IMR-90 (cell line): ENCODE measurements at places on chromosomes 3 and 15. TPM values are rescaled to one million over a fixed set of nuclear protein-coding genes. Genes with fewer than 3 reads are reported as not detected.

DNA sequence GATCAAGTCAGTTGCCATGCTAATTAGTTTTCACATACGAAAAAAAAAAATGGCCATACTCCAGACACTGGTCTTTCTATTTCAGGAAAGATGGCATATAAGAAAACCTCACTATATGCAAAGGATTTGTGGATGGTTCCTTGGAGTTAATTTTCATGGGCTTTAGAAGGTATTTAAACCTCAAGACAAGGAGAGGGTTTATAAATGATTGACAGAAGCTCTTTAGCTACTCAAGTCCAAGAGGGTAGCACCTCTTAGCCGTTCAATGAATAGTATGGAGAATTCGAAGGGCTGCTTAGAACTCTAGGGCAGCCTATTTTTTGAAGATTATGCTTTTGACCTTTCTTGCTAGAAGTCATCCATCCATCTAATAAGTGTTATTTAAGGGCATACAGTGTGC is 41.7 kb downstream of the RBMS3 start:
- H3K4me3 ChIP-seq = no peak overlapping the region
- no peak overlapping the region for H3K27ac ChIP-seq
- DNase-seq = no peak
- H3K36me3 ChIP-seq = no peaks in the 10 kb centered on the region
- H3K27me3 ChIP-seq = no peaks in the 10 kb centered on the region
- peaks cover 4% of the 10 kb centered on the region for H3K4me1 ChIP-seq

DNA sequence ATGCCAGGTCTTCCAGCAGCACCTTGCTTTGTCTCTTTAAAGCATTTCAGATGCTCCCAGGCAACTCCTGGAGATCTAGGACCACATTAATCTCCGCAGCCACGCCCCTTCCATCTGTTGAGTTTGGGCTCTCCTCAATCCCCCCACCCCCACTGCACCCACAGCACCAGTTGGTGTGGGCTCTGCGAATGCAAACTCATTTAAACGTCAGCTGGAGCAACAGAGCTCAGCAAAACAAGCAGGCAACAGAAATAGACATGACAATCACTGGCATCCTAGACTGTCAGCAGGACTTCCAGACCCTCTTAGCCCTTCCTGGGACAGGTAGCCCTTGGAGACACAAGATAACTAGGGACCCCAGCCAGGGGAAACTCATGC is 106.9 kb downstream of the LSM3 start:
- DNase-seq = no peak
- peaks cover 6% of the 10 kb centered on the region for H3K27me3 ChIP-seq
- H3K4me1 ChIP-seq = peaks cover 6% of the 10 kb centered on the region; the same call in 1 of the 2 replicates
- H3K4me3 ChIP-seq = no peak overlapping the region

DNA sequence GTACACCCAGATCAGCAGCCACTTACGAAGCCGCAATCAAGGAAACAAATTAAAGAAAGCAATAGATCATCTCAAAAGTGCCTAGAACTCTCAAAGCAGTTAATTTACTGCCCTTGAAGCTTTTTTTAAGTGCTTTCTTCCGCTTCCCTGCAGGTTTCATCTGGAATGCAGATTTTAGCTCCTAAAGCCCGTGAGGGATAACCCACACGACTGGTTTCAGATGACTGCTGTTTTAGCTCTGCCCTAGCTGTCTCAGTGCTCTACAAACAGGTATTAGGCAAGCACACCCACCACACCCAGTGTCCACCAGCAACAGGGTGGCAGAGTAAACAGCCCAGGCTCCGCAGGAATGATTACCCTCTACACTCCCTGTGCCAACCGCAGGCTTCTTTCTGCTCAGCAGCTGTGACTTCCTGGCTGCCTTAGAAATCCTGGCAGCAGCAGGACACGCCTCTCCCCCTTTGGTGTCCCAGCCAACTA is 126.0 kb downstream of the FMN1 start:
- DNase-seq = no peak
- H3K4me1 ChIP-seq = peaks cover 29% of the 10 kb centered on the region
- no peak overlapping the region for H3K4me3 ChIP-seq
- no peaks in the 10 kb centered on the region for H3K36me3 ChIP-seq
- H3K27me3 ChIP-seq = no peaks in the 10 kb centered on the region

GRCh38 chr3:114994554-114995341 is 152.3 kb downstream of the ZBTB20 start:
- no peak overlapping the region for H3K4me3 ChIP-seq
- H3K36me3 ChIP-seq = no peaks in the 10 kb centered on the region
- no peaks in the 10 kb centered on the region for H3K27me3 ChIP-seq

DNA sequence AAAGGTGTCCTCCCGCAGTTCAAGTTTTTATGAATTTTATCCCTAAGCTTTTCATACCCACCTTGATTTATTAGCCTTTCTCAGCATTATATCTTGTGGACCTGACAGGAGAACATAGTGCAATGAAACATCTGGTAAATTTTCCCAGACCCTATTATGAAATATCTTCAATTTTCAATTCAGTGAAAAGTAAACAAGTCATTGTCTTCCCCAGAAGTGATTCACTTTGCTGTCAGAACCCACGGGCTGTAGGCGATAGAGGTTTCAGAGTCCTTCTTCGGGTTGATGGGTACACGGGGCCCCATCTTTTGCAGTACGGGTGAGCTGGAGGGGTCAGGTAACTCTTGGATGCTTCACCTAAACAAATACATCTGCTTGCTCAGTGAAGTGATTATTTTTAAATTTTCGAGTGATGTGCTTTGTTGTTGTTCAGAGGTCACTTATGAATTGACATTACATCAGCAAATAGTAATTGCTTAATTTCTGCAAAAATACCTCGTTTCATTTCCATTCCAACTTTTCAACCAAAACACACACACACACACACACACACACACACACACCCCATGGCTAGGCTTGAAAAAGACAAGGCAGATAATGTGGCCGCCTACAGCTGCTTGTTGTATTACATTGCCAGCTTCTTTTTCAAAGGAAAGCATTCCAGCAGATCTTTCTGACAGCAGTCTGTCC is 102.9 kb downstream of the SEMA6D start:
- H3K27me3 ChIP-seq = peaks cover 17% of the 10 kb centered on the region
- H3K4me1 ChIP-seq = peaks cover 3% of the 10 kb centered on the region; the same call in 1 of the 2 replicates
- H3K36me3 ChIP-seq = no peaks in the 10 kb centered on the region
- no peak overlapping the region for H3K4me3 ChIP-seq

GRCh38 chr3:70824773-70825172 is 512.3 kb upstream of the MDFIC2 start:
- H3K27ac ChIP-seq = no peak overlapping the region
- no peaks in the 10 kb centered on the region for H3K36me3 ChIP-seq
- H3K27me3 ChIP-seq = no peaks in the 10 kb centered on the region

FBXW12 gene
- total RNA-seq = not detected in 2 replicates

CPEB1 gene
- 6.9 and 12.5 TPM in 2 replicates for total RNA-seq

DNA sequence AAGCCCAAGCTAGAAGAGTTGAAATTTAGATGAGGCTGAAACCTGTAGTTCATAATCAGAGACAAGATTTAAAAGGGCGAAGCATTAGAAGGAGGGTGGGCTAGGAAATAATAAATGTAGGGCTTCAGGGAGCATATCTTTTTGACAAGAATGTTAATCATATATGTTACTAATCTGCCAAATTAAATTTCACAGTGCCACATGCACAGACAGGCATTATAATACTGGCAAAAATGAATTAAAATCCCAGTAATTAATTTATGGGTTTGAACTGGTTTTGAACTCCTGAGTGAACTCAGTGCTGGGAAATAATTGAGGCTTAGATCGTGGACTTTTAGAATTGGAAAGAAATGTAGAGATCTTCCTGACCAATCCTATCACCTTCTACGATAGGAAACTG is 383.5 kb upstream of the IL12A start:
- no peak overlapping the region for H3K4me3 ChIP-seq
- no peaks in the 10 kb centered on the region for H3K27me3 ChIP-seq
- no peaks in the 10 kb centered on the region for H3K36me3 ChIP-seq
- H3K4me1 ChIP-seq = peaks cover 7% of the 10 kb centered on the region; the same call in 1 of the 2 replicates
- H3K27ac ChIP-seq = no peak overlapping the region

DNA sequence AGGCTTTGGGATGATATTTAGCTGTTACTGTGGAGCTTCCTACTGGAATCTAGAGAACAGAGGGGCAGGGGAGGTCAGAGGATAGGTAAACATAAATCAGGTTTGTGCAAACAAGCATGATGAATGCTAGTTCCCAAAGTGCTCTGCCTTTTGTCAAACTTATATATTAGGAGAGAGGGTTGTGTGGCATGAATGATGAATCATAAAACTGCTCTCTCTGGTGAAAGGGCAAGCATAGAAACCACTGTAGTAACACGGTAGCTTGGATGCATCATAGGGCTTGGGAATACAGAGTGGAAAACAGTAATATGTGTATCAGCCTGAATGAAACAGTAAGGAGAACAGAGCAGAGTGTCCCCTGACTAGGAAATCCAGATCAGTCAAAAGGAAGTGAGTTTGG is 486.7 kb downstream of the IL5RA start:
- no peaks in the 10 kb centered on the region for H3K27me3 ChIP-seq
- H3K4me1 ChIP-seq = no peaks in the 10 kb centered on the region
- no peak overlapping the region for H3K27ac ChIP-seq
- H3K36me3 ChIP-seq = no peaks in the 10 kb centered on the region
- peak; percentile 9 for DNase-seq
- no peak overlapping the region for H3K4me3 ChIP-seq

ALCAM gene
- 400 and 423 TPM in 2 replicates for total RNA-seq

DNA sequence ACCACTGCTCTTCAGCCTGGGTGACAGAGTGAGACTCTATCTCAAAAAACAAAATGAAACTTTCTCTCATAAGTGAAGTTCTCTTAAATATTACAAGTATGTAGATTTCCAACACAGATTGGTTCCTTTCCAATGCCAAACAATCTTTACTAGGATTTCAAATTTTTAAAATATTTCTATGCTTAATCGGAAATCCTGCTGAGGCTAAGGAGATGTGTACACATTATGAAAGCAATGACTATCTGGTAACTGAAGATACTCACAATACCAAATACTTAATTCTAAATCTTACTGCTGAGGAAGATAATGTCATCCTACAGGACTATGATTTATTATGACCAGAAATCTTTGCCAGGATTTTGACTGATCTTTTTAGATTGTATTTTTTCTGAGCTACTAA is 255.6 kb upstream of the ZNF717 start:
- no peaks in the 10 kb centered on the region for H3K36me3 ChIP-seq
- DNase-seq = peak; percentile 49
- peaks cover 7% of the 10 kb centered on the region for H3K4me1 ChIP-seq
- H3K27ac ChIP-seq = peak overlapping the region; percentile 81
- H3K27me3 ChIP-seq = no peaks in the 10 kb centered on the region
- H3K4me3 ChIP-seq = no peak overlapping the region

NUSAP1 gene
- 92.5 and 123 TPM in 2 replicates for total RNA-seq

CSPG5 gene
- under 0.01 TPM in 2 replicates for total RNA-seq

DNA sequence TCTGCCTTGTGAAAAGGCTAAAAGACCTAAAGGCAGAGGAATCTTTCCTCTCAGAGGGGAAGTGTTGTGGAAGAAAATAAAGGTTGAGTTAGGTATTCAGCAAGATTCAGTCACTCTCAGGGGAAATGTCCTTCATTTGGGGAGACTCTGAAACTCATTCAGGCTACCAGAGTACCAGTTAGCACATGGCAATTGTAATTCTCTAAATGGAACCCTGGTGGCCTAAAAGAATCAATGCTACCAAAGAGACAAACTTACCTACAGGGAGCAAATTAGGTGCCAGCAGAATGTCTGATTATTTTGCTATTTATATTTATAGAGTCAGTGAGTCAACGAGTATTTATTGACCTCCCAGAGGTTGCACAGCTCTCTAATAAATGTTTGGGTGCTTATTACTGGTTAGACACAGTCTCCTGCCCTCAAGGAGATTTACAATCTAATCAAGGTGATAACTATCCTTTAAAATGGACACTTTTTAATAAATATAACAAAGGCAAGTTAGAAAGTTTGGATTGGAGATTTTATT is 33.9 kb upstream of the CDIN1 start:
- no peak for DNase-seq
- H3K4me1 ChIP-seq = no peaks in the 10 kb centered on the region
- H3K27ac ChIP-seq = no peak overlapping the region
- H3K27me3 ChIP-seq = no peaks in the 10 kb centered on the region
- no peaks in the 10 kb centered on the region for H3K36me3 ChIP-seq

GRCh38 chr3:44136421-44136820 is 105.3 kb upstream of the TOPAZ1 start:
- no peaks in the 10 kb centered on the region for H3K4me1 ChIP-seq
- DNase-seq = no peak
- no peak overlapping the region for H3K4me3 ChIP-seq
- H3K27ac ChIP-seq = no peak overlapping the region
- no peaks in the 10 kb centered on the region for H3K36me3 ChIP-seq

PARP16 gene
- total RNA-seq = 1.3 and 1.7 TPM in 2 replicates

- H3K27me3 ChIP-seq = no peaks in the 10 kb centered on the region
- no peaks in the 10 kb centered on the region for H3K4me1 ChIP-seq
- no peaks in the 10 kb centered on the region for H3K36me3 ChIP-seq
- no peak for DNase-seq
- H3K27ac ChIP-seq = no peak overlapping the region
- no peak overlapping the region for H3K4me3 ChIP-seq
Measured at GRCh38 chr3:54564374-54564925, 363.4 kb downstream of the LRTM1 start.

CGGBP1 gene
- total RNA-seq = 37.8 and 42.1 TPM in 2 replicates

LACTB gene
- 12.9 and 41.7 TPM in 2 replicates for total RNA-seq

DNA sequence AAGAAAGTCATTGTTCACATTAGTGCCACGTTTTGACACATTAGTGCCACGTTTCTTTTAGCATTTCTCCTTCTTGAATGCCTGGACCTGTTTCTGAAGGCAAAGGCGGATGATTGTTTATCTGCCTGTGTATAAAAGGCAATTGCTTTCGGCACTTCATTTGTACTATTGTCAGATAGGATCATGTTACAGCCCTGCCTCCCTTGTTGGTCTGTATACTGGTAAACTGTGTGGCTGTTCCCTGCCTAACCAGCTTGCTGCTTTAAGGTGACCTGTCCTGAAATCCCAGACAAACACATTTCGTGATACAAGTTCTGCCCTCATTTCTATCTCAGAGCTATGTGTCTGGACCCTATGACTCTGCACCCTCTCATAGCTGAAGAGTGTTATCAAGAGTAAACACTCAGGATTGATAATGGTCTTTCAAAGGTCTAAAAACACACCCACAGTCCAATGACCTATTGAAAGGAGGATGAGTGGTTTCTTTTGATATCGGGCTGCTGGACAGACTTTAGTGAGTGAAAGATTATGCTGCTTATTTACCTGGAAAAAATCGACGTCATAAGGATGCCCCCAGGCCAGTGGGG is 276.3 kb upstream of the MCTP2 start:
- no peaks in the 10 kb centered on the region for H3K36me3 ChIP-seq
- H3K27ac ChIP-seq = no peak overlapping the region
- DNase-seq = no peak
- H3K27me3 ChIP-seq = no peaks in the 10 kb centered on the region

- no peaks in the 10 kb centered on the region for H3K27me3 ChIP-seq
- no peak overlapping the region for H3K27ac ChIP-seq
- peak; percentile 16 for DNase-seq
- H3K4me3 ChIP-seq = no peak overlapping the region
- peaks cover 8% of the 10 kb centered on the region for H3K4me1 ChIP-seq
Measured at GRCh38 chr3:194423317-194423716, 24.3 kb upstream of the GP5 start.

NEK11 gene
- 1.6 and 1.9 TPM in 2 replicates for total RNA-seq

CSTA gene
- total RNA-seq = not detected in 2 replicates

GRCh38 chr3:46674031-46674845 is 19.2 kb downstream of the ALS2CL start:
- H3K27me3 ChIP-seq = no peaks in the 10 kb centered on the region
- H3K27ac ChIP-seq = no peak overlapping the region
- H3K36me3 ChIP-seq = peaks cover 5% of the 10 kb centered on the region; the same call in 1 of the 2 replicates
- H3K4me3 ChIP-seq = no peak overlapping the region

GRCh38 chr3:62718011-62718410 is 157.2 kb downstream of the CADPS start:
- H3K27ac ChIP-seq = no peak overlapping the region
- no peak overlapping the region for H3K4me3 ChIP-seq
- H3K27me3 ChIP-seq = no peaks in the 10 kb centered on the region
- no peaks in the 10 kb centered on the region for H3K36me3 ChIP-seq
- no peak for DNase-seq
